ENCODE measurements at places on chromosomes 16 and 17.
A peak's percentile ranks its signal among the peaks of the same experiment; 100 is the strongest.

DNA sequence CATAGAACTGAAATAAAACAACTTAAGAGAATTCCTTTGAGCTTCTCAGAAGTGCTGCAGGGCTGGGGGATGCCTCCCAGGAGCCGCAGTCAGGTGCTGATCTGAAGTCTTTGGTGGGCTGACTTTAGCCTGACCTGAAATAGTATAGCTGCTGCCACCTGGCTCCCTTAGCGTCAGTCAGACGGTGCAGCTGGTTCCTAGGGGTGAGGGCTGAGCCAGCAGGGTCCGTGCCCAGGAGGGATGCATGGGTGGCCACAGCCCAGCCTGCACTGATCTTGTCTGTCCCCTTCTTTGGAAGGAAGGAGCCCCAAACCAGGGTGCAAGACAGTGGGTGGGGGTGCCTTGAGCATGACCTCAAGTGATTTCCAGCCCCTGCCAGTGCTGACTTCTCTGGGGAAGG, 11.5 kb downstream of the MAPT start:
- peak; percentile 56 for DNase-seq

DNA sequence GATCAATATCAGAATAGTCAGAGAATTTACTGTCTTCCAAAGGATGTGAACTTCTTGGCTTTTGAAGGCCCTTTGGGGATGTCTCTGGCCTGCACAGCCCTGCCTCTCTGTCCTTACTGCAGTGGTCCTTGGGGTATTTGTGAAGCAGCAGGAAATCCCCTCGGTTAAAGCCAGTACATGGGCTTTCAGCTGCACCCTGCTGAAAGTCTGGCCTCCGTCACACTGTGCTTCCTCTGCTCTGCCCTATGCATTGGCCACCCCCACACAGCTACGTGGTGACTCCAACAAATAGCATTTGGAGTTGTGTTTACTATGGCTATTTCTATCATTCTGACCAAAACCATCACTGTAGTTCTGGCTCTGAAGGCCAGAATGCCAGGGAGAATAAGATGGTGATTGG, 21.2 kb downstream of the SYCE1L start:
- no peak for DNase-seq

GRCh38 chr16:15484662-15485061, 50.3 kb downstream of the BMERB1 start:
- DNase-seq, result no peak

DNA sequence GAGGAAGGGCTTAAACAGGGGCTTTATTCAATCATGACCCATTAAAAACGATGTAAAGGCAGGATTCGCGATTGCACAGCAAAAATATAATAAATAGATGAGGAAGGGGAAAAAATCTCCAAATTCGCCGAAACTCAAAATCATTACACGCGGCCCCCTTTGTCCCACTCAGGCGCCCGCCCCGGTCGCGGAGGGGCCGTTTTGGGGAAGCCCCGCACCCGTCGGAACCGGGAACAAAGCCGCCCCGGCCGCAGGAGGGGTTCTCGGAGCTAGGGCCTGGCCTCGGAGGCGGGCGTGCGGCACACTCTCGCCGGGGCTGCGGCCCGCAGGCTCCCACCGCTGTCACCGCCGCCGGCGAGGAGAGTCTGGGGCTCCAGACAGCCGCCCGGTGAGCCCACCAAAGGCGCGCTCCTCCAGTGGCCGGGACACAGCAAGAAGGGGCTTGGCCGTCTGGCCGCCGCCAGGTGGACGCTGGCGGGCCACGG, 521 bp downstream of the C16orf87 start:
- DNase-seq, result peak; percentile 49

- DNase-seq, result no peak
Observed at GRCh38 chr16:57882206-57882605, 79.9 kb upstream of the KIFC3 start.

- no peak for DNase-seq
Observed at GRCh38 chr17:39716879-39717536, 13.3 kb downstream of the MIEN1 start.

DNA sequence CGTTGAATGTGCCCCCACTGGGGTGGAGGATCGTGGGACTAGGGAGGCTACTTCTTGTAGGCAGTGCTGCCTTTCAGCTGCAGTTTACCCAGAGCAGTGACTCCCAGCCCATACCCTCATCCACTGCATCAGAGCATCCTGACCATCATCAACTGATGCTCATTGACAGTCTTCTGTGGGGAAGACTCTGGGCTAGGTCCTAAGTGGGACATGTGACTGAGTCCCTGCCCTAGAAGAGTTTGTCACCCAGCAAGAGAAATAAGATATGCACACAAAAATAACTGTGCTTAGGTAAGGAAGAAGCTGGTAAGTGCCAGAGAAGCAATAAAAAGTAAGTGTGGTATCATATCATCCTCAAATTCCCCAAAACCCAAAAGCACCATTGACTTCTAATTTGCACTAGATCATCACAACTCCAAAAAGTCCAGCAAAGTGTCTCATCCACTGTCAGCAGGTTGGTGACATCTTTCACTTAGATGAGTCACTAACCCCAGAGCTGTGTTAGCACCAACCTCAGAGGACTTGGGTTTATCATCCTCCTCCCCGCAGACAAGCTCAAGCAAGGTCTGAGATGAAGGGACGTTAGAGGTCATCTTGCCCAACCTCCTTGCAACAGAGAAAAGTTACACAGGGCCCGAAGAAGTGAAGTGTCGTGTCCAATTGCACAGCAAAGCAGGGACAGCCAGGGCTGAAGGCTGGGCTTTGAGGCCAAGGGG, 99.0 kb downstream of the CCDC182 start:
- DNase-seq, result no peak

- peak; percentile 89 for DNase-seq
Observed at GRCh38 chr17:73404246-73404645, 92.4 kb upstream of the CDC42EP4 start.

GRCh38 chr17:49859991-49860953, 12.4 kb upstream of the TAC4 start:
- DNase-seq, result no peak

Measured in NCI-H146 (cell line).